LNCaP clone FGC (cell line): ENCODE measurements at places on chromosomes 11 and 22.

GRCh38 chr11:107847184-107847583 is 11.4 kb downstream of the SLC35F2 start:
- DNase-seq: no peak

DNA sequence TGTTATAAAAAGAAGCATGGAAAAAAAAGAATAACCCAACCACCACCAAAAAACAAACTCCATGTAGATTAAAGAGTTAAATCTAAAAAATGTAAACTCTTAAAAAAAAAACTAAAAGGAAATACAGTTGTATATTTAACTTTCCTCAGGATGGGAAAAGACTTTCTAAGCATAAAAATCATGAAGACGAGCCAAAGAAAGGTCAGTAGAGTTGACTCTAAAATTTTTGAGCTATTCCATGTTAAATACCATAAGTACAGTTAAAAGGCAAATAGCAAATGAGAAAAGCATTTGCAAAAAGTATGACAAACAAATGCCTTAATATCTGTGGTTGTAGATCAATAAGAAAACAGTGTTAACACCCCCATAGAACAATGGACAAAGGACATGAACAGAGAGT is 28.0 kb upstream of the C11orf96 start:
- DNase-seq: no peak

GRCh38 chr11:2655016-2655719 is 44.6 kb downstream of the KCNQ1OT1 start:
- no peak for DNase-seq

DNA sequence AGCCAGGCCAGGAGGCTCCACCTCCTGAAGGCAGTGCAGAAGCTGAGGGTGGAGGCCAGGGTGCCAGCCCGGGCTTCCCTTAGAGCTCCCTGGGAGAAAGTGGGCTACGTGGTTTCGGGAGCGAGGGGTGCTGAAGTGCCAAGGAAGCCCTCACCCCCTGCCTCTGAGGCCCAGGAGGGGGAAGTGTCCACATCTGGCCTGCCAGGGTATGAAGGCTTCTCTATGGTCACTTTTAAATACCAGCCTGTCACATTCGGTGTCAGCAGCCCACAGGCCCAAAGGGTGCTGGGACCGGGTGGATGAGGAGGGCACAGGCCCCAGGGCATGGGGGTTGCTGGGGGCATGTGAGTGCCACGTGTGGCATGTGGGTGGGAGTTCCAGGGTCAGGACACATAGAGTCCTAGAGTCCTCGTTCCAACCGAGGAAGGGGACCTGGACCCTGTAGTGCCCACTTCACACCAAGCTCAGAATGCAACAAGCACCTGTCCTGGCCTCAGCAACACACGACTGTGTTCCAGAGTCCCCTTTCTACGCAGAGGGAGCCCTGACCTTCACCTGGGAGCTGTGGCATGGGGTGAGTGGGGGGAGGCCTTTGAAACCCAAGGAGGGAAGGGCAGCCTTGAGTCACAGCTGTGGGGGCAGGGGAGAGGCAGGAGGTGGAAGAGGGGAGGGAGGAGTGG is 1.7 kb downstream of the SHISA8 start:
- no peak for DNase-seq

GRCh38 chr22:22042009-22042408 is 59.4 kb upstream of the TOP3B start:
- DNase-seq: no peak

- DNase-seq: no peak
Measured at GRCh38 chr11:58628446-58628845, 6.0 kb downstream of the CNTF start.

DNA sequence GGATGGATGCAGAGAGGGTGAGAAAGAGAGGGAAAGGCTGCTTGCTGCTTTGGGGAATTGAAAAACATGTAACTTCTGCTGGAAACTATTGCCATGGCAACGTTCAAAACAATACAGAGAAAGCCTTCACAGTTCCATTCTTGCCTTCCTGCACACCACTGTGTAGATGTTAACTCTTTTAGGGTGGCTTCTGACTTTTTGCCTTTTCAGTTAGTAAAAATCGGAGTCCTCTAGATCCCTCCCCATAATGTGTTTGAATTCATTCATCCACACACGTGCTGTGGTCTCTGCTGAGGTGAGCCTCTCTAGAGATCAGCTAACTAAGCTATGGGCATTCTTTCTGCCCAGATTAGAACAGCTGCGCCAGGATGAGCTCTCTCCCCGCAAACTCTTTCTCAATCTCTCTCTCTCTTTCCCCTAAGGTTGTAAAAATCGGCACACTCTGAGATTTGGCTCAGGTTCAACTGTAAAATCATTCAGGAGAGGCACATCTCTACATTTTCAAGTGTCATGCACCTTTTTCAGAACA is 1178.3 kb downstream of the LRRC4C start:
- no peak for DNase-seq

DNA sequence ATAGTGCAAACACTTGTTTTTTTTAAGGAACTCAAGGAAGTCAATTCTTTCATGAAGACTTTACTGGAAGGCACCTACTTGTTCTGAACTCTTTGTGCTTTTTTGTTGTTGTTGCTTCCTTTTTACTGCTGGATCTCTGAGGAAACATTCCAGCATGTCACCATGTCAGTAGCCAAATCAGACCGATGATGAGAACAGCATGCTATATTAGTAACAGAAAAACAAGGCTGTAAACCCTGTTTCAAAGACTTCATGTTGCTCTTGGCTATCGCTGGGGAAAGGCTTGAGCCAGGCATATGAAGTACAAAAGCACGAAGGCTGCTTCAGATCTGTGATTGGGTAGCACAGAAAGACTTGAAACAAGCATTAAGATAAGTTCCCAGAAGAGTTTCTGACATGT is 125.6 kb upstream of the SLC5A12 start:
- peak; percentile 83 for DNase-seq

GRCh38 chr11:35822815-35823495 is 120.9 kb upstream of the LDLRAD3 start:
- peak; percentile 17 for DNase-seq

- no peak for DNase-seq
Measured at GRCh38 chr22:29435236-29436136, 2.9 kb upstream of the RFPL1 start.

GRCh38 chr11:35623621-35624168 is 5.4 kb downstream of the FJX1 start:
- no peak for DNase-seq

- DNase-seq: no peak
Measured at GRCh38 chr22:23037429-23038333, 32.6 kb upstream of the GNAZ start.

DNA sequence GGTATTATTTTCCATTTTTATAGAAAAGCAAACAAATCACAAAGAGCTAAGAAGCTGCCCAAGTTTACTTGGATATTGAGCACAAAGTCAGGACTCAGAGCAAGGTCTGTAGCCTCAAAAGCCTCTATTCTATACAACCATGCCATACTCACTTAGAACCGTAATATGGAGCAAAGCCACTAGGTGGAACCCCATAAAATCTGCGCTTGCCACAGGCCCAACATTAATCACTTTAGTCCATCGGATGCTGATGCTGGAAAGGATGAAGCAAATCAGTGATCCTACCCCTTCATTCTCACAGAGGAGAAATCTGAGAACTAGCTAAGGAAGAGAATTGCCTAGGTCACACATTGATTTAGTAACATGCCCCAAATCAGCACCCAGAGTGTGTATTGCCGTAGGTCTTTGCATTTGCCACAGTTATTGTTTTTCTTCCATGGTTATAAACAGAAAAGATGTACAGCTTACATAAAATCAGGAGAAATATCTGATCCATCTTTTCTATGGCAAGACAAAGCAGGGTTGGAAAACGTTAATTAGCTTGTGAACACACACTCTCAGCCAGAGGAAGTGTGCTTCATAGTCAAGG is 56.7 kb upstream of the RAB38 start:
- peak; percentile 4 for DNase-seq

DNA sequence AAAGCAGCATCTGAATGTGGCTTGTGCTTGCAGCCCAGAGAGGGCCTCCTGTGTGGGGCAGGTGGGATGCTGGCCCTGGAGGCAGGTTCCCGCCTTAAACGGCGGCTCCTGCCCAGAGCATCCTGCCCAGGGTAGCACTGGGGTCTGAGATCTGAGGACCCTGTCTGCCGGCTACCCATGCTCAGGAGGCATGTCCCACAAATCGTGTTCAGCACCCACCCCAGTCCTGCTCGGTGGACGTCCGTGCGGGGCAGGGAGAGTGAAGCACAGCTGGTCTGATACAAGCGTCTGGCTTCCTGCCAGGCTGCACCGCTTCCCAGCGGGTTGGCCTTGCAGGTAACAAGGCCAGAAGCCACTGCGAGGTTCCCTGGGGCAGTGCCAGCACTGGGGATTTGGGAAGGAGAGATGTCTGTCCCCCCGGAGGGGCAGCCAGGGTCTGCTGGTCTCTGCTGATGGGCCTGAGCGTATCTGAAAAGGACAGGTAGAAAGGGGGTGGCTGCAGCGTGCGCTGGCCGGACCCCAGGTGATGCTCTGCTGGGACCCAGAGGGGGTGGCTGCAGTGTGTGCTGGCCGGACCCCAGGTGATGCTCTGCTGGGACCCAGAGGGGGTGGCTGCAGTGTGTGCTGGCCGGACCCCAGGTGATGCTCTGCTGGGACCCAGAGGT is 3.6 kb downstream of the TRABD start:
- DNase-seq: no peak

DNA sequence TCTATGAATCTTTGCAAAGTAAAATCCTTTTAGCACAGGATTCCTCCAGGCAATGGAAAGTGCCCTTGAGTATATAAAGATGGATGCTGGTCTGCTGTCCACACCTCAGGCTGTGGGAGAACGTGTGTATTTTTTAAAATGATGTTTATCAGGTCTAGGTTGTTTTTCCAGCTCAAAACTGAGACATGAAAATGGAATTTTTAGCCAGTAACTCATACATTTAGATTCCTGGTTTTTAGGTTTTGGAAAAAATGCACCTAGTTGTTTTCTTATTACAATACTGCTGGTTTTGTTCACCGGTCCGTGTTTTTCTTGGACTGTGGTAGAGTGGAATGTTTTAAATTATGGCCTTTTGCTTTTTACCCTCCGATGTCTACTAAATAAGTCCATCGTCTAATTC is 554.7 kb downstream of the SOX6 start:
- DNase-seq: no peak

- DNase-seq: no peak
Measured at GRCh38 chr11:57480409-57481137, 20.2 kb downstream of the RTN4RL2 start.

GRCh38 chr11:6357222-6357621 is 33.1 kb upstream of the SMPD1 start:
- DNase-seq: no peak

GRCh38 chr11:64241491-64242374 is 838 bp downstream of the FKBP2 start:
- no peak for DNase-seq

GRCh38 chr11:38339835-38340440 is 1741.9 kb upstream of the RAG2 start:
- DNase-seq: no peak

GRCh38 chr11:73538381-73538872 is 59.5 kb downstream of the FAM168A start:
- DNase-seq: no peak
